ENCODE measurements at places on chromosomes 12 and 14.

DNA sequence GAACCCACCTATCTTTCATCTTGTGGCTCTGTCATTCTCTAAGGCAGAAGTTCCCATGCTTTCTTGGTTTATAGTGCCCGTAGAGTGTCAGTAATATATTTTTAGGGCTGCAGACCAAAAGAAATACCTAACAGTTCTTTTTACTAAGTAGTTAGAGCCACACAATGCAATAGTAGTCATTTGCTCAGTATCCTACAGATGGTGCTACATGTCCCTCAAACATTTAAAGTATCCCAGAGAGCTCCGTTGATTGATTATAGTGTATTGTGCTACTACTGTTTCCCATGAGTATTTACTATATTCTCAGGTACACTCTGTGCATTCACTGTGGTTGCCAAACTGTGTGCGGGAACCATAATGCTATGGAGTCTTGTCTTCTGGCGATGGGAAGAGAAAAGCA lies 4.7 kb upstream of the PLBD1 start:
- no peak for DNase-seq

DNA sequence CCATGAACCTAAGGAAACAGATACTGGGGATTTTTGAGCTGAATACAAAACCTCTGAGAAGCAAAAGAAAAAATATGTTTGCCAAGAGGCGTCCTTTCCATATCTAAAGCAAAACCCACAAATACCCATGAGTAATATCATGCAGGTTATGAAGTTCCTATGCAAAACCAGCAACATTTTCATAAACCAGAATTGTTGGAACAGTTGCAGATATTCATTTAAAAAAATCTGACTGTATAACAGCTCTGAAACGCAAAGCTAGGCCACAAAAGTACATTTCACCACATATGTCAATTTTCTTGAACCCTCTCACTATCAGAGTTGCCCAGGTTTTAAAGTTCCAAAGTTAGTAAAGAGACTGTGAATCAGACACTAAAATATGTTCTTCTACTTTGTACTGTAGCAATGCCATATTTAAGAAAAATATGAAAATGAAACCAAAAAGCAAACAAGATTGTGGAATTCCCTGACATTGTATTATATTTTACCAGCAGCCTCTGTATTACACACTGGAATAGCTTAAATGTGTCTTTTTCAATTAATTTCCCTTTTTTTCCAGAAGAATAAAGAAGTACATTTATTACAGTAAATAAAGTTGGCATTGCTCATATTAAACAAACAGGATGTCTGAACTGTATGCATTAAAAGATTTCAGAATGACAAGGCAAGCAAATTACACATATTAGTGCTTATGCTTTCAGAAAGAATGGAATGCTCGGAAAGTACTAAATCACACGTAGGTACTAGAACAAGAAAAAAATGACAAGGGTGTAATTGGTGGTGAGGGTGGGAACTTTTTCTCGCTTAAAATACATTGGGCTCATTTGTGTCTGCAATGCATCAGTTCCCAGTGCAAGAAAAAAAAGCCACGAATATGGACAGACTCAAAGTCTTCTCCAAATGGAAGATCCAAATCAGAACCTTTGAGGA lies 33.6 kb upstream of the HIF1A start:
- DNase-seq = no peak

DNA sequence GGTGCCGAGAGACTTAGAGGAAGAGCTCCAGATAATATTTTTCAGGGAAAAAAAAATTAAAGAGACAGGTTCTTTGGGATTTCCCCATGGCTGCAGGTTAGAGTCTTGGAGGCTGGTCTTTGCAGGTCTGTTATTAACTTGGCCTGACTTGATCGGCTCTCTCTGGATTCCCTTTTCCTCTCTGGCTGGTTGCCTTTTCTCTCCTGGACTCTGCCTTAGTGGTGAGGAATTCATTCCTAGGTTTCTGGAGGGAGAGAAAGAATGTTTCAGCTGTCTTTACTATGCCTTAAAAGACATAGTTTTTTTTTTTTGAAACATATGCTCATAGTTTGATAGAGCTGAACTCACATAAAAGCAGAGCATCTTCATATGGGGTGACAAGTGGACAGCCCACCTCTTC lies 336.3 kb downstream of the BMP4 start:
- DNase-seq = no peak

DNA sequence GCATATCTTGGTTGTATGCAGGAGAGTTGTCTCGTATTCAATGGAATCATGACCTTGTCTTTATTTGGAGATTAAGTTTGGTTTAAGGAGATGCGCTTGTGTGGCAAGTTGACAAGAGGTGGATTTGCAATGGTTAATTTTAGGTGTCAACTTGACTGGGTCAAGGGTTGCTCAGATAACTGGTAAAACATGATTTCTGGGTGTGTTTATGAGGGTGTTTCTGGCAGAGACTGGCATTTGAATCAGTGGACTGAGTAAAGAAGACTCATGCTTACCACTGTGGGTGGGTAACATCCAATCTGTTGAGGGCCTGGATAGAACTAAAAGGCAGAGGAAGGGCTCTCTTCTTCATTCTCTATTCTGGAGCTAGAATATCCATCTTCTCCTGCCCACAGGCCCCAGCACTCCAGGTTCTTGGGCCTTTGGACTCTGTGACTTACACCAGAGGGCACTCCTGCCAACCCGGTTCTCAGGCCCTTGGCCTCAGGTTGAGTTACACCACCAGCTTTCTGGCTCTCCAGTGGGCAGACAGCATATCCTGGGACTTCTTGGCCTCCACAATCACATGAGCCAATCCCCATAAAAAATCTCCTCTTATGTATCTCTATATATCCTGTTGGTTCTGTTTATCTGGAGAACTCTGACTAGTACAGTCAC lies 141.5 kb upstream of the ARID2 start:
- DNase-seq = no peak

DNA sequence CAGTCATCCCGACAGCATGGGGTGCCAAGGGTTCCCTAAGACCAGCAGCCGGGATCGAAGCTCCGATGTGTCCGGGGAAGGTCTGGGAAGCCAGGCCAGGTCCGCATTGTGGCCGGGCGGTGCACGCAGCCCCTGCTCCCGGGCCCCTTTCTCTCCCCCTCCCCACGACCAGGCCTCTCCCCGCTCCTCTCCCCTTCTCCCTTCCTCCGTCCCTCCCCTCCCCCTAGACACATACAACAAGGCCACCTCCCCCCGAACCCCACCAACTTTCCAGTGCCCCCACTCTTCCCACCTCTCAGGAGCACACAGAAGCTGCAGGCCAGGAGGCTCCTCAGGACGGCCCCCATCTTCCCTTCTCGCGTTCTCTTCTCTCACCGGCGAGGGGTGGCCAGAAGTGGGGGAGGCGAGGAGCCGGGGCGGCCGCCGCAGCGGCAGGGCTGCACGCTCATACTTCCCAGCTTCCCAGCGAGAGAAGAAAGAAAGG lies 413 bp downstream of the LRP6 start:
- no peak for DNase-seq

DNA sequence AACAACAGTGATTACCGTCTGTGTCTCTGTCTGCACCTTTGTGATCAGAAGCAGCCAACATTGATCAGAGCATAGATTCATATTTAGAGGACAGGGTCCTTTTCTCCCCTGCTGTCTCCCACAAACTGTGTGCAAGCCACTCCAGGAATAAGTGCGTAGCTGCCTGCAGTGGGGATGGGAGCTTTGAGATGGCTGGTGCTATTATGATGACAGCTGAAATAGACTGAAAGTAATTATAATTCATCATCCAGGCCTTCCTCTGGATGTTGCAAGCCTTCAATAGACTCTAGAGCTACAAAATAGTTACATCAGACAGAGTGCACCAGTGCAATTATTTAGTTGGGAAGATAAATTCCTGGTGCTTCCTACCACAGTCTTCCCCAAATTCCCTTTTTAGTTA lies 68.1 kb downstream of the BORCS5 start:
- DNase-seq = no peak

DNA sequence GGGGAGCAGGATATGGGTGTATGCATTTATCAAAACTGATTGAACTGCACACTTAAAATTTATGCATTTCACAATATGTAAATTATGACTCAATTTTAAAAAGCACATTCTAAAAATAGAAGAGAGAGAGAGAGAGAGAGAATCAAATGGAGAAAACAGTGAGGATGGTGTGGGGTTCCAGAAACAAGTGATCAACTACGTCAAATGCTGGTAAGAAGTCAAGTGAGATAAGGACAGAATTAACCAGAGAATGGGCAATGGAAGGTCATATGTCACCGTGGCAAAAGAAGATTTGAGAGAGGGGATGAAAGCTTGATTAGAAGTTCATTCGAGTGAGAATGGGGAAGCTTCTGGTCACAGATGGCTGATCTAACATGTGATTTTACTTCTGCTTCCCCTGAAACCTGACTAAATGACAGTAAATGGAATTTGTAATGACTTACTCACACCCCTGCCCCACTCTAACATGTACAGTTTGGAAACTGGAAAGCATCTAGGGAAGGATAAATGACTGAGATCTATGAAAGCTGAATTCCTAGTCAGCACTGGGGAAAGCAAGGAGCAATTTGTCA lies 276.5 kb upstream of the AMIGO2 start:
- no peak for DNase-seq

GRCh38 chr14:49857427-49858003 lies 4.9 kb upstream of the NEMF start:
- DNase-seq = no peak

DNA sequence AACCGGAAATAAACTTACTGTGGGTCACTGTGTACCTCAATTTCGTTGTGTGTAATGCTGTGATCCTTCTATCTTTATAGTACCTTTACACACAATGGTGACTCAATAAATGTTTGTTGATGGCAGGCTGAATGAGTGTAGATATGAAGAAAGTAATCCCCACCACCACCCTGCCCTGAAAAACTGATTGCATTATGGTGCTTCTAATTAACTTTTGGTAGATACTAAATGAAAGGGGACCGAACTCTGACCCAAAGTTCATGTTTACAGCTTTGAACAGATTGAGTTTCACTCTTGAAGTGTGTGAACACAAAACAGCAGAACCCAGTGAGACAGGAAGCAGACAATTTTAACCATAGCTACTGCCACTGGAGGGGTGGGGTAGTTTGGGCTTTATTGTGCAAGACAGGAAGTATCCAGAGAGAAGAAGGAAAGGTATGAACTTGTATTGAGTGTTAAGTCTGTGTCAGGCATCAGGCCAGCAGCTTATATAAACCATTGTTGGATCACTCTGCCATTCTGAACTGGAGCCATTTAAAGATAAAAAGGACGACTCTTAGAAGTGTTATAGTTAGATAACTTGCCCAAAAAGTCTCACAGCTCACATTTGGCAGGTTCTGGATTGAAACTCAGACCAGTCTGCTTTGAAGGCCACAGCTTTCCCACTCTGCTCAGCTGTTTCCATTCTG lies 197.0 kb upstream of the AMIGO2 start:
- DNase-seq = peak; percentile 43

- DNase-seq = no peak
Measured at GRCh38 chr12:50142993-50143392, 24.2 kb downstream of the CERS5 start.

GRCh38 chr14:92539419-92539818 lies 25.8 kb downstream of the RIN3 start:
- DNase-seq = no peak

- no peak for DNase-seq
Measured at GRCh38 chr12:84803661-84804060, 108.9 kb downstream of the SLC6A15 start.

DNA sequence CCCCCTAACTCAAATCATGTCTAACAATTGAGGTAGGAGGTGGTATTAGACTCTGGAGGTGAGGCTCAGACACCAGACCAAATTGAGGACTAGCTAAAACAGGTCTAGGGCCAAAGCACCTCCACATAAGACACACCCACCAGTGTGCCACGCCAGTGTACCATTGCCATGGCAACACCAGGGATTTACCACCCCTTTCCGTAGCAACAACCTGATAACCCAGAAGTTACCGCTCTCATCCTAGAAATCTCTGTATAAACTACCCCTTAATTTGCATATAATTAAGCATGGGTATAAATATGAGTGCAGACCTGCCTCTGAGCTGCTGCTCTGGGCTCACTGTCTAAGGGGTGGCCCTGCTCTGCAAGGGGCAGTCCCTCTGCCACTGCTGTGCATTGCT lies 57.4 kb upstream of the PPP2R5C start:
- no peak for DNase-seq

DNA sequence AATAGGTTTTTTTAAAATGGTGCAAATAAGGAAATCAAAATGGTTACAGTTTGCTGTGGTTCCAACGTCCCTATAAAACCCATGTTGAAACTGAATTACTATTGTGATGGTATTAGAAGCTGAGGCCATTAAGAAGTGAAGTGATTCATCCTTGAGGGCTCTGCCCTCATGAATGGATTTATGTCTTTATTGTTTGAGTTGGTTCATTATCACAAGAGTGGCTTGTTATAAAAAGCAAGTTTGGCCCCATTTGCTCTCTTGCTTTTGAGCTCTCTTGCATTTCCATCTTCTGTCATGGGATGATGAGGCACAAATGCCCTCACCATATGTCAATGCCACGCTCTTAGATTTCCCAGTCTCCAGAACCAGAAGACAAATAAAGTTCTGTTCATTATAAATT lies 62.3 kb downstream of the PRKD1 start:
- DNase-seq = no peak

- no peak for DNase-seq
Measured at GRCh38 chr12:25958428-25959070, at the start of gene RASSF8. TSS of gene RASSF8 (plus strand) at chr12:25958682. CDS start at chr12:26055344, 96,662 bp downstream.

DNA sequence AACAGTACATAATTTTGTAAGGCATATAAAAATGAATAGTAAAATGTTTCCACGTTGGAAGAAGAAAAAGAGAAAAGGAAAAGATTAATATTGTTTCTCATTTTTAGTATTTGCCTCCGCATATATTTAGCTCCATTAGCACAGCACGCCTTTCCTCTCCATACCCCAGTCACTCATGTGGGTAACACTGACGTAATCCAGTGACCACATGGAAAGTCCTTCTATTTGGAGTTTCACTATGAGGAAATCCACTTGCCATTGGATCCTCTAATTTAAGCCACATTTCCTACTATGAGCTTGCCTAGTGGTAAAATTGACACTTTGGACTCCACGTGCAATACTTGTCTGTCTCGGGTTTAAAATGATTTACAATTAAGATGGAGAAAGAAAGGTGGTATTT lies 5.7 kb upstream of the SLCO1A2 start:
- DNase-seq = no peak

DNA sequence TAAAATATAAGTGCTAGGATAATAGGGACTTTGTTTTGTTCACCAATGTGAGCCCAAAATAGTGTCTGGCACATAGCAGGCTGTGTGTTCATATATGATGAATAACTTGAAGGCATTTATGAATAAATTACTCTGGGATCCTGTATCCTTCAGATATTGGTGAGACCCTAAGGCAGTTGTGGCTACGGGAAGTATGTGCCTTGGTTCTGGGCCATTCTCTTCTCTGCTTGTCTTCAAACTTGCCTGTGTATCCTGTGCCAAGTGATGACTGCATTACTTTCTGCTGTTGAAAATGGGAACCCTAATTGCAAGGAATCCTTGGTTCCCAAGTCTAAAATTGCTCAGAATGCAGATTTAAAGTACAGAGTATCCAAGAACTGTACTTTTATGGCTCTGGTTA lies 67.6 kb upstream of the KTN1 start:
- no peak for DNase-seq

- peak; percentile 69 for DNase-seq
Measured at GRCh38 chr14:92680781-92681650, 67.4 kb downstream of the LGMN start.

All from stimulated activated naive CD4-positive, alpha-beta T cell (primary cell).